Inflammatory macrophage treated with lipopolysaccharide for 4 hours (primary cell): ENCODE measurements at places on chromosomes 5 and 9.
A peak's percentile ranks its signal among the peaks of the same experiment; 100 is the strongest.

GRCh38 chr5:106163233-106163632, 1507.5 kb downstream of the EFNA5 start:
- no peak for DNase-seq

DNA sequence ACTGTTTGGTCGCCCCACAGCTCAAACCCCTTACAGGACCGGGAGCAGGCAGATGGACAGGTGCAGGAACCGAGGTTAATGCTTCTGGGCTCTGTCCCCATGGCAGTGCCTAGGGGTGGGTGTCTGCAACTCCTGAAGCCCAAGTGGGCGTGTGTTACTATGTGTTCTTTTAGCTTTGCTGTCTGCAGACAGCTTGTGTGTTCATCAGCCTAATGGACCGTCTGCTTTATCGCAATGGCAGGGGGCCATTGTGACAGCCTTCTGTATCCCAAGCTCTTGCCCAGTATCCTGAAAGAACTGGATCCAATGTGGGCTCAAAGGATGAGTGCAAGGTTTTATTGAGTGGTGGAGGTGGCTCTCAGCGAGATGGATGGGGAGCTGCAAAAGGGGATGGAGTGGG, 266.7 kb downstream of the CSNK1G3 start:
- DNase-seq = no peak

DNA sequence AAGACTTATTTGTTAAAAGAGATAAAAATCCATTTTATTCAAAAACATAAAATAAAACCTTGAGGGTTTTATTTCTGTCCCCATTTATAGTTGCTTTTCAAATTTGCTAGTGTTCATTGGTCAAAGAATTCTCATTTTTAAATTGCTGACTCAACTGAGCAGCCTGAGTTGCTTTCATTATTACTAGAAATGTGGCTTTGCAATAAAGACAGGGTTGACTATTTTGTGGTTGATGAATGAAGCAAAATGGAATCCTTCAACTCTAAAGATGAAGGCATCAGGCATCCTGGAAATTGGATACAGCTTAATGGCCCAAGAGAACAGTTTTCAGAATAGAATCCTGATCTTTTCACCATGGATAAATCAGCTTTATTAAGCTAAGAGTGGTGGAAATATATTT, 23.9 kb upstream of the PPP3R2 start:
- no peak for DNase-seq

GRCh38 chr5:156154757-156155156, 172.2 kb upstream of the SGCD start:
- DNase-seq = no peak

GRCh38 chr5:108196276-108196675, 185.6 kb downstream of the FBXL17 start:
- DNase-seq = no peak

DNA sequence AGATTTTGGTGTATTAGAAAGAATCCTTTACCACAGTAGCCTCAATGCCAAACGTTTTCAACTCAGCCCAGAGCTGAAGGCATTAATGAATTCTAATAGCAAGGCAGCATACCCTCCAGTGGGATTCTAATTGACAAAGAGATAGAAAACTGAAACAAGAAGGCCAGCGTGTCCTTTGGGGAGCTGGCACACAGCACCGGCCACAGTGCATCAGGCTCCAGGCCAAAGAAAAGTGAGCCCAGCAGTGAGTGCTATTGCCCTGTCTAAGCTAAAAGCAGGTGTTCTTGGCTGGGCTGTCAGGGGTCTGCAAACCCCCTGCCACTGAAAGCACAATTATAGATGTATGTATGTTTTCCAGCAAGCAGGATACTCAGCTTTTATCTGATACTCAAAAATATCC, 40.4 kb downstream of the PPIC start:
- DNase-seq = no peak

- no peak for DNase-seq
These were observed 208.5 kb upstream of the TUT7 start for GRCh38 chr9:86562691-86563090.

DNA sequence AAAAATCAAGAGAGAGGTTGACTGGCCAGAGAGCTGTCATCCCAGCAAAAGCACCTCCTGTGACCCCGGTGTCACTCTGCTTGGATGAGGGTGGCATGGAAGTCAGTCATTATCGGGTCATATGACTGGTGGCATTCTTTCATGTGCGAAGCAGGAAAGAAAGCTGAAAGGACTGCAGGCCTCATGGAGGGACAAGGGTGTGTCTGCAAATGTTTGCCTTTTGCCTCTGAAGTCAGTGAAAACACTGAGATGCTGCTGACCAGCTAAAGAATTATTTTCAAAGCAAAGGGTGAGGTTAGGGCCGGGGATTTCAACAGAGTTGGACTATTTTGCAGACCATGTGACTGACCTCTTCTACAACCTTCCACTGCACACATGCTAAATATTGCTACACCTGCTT, 298.3 kb downstream of the CSNK1G3 start:
- no peak for DNase-seq

DNA sequence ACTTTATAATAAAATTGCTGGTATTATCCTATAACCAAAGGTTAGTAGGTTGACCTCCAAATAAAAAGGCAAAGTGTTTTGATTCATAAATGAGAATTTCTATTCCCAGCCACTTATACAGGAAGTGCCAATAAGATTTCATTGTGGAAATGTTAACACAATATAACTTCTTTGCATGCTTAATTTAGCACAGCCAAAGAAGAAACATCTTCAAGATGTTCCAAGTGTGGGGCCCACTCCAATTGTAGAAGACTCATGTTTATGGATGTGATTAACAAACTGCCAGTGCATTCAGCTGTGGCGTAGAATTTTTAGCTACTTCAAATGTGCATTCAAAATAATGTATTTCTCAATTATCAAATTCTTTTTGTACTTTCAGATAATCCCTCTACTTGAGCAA, 402.3 kb downstream of the DEPDC1B start:
- no peak for DNase-seq

- DNase-seq = no peak
These were observed 35.5 kb downstream of the MED10 start for GRCh38 chr5:6342689-6343315.

GRCh38 chr9:99445920-99446319, 223.8 kb downstream of the SEC61B start:
- DNase-seq = peak; percentile 85

DNA sequence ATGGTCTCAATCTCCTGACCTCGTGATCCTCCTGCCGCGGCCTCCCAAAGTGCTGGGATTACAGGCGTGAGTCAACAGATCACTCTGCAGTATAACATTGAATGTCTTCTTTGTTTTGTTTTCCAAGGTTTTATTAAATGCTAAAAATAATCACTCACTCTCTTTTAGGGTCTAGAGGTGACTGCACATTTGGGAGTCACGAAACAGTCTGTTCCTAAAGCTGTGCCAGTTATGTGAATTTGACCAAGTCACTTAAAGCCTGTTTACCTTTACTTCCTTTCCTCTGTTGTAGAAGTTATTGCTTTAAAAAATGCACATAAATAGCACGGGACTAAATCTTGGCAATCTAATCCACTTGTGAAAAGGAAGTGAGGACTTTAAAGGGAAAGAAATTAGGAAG, 304.9 kb upstream of the PTGER4 start:
- no peak for DNase-seq

- no peak for DNase-seq
These were observed 20.6 kb downstream of the DMAC1 start for GRCh38 chr9:7778851-7779600.

DNA sequence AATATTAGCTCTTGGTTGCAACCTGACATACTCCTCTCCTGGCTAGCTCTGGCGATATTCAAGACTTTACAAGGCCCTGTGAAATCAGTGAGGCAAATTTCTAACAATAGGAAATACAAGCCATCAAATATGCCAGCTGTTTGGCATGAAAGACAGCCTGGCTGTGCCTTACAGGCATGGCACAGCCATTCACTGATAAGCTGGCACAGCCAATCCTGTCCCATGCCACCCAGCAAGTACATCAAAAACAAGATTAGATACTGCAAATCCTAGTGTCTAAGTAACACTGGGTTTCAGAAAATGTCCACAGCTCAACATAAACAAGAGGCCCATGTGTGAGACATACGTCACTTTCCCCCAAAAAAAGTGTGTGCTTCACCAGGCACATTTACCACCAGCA, 1045.8 kb upstream of the DMAC1 start:
- DNase-seq = no peak

DNA sequence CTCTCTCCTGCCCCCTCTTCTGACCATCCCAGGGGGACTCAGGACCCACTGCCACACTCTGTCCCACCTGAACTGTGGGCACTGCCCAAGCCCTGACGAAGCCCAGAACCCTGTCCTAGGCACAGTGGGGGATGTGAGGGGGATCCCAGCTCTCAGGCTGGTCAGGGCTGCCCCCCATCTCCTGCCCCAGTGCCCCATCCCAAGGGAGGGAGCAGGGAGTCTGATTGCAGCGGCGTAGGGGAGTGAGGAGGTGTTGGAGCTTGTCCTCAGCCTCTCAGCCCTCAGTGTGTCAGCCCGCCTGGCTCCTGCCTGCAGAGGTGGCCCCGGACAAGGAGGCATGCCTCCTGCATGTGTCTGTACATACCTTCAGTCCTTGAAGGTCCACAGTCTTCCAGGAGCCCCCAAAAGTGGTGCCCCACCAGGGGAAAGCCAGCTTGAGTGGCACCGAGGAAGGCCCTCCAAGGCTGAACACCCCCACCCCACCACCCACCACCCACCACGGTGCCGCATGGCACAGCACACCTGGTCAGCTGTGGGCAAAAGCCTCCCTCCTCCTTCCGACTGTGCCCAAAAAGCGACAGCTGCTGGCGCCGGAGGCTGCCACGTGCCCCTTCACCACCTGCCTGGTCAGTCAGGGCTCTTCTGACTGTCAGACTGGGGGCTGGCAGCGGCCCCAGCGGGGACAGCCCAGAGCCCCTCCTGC, 930 bp downstream of the SARDH start:
- DNase-seq = no peak

GRCh38 chr5:154940375-154940771, 500 bp upstream of the MRPL22 start:
- DNase-seq = no peak
